RKO (cell line): ENCODE measurements at places on chromosomes 3 and 15.

DNA sequence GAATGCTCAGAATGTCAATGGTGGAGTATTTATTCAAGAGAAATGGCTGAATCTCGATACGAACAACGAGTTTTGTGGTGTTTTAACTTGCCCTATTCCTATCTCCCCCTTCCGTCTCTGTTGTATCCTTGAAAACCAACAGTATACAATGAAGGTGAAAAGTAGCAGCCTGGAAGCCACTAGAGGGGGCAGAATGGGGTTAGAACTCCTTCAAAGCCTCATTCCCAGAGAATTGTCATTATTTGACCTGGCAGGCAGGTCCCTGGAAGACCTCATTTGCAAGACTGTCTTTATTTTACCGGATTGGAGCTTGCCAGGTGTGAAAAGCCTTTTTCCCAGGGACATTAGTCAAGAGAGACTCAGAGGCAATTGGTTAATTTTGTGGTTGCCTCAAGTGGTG, 139.4 kb downstream of the LRRC28 start:
- no peak for DNase-seq

GRCh38 chr15:49179433-49180190, 9.6 kb downstream of the GALK2 start:
- no peak for DNase-seq

DNA sequence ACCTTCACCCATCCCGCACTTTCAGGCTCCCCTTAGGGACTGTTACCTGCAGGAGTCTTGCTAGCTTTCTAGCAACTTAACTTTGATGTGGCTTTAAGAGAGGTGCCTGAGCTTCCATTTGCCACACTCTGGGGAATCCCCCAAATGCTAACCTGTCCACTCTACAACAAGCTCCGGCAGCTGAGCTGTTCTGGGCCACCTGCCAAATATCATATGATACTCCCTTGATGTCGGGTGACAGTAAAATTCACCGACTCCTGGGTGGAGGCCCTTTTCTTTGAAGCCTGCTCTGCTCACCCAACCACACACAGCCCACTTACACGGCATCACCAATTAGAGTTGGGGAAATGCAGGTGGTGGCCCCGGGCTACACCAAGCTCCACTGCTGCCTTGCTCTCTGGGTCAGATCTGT, 38.0 kb upstream of the XCR1 start:
- no peak for DNase-seq

- DNase-seq = peak; percentile 62
Measured at GRCh38 chr3:23600167-23600871, 205.4 kb upstream of the UBE2E1 start.

- DNase-seq = peak; percentile 26
Measured at GRCh38 chr3:64595253-64595694, 92.5 kb downstream of the ADAMTS9 start.

DNA sequence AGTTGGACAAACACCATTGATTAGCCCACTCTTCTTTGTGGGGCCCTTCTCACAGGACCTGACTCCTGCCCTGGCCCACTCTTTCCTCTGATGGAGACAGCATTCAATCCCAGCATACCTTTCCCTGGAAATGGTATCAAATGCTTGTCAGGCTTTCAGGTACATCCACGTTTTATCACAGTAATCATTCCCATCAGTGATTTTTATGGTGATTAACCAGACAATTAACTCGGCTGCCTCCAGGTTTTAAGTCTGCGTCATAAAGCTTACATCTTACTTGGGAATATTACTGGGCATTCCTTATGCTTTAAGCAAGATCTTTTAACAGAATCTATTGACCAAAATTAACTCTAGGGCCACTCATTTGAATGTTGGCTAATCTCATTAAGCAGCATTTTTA, 33.4 kb downstream of the LRRK1 start:
- no peak for DNase-seq

GRCh38 chr3:66303491-66303901, 82.7 kb downstream of the SLC25A26 start:
- no peak for DNase-seq

- DNase-seq = no peak
Measured at GRCh38 chr15:28942571-28942970, 56.8 kb downstream of the APBA2 start.

DNA sequence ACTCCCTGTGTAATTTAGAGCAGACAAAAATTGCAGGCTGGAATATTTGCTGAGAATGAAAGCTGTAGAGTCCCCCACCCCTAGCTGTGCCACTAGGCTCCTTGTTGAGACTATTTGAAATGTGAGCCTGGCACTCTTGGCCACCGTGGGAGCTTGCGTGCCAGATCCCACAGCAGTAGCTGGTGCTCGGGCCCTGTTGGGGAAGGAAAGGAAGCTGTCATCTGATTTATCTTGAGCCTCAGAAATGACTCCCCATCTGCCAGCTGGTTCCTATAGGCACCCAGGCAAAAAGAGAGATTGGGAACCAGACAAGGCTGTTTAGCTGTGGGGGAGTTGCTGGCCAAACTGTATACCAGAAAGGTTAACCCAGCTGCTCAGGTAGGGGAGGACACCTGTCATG, 23.4 kb upstream of the CLEC3B start:
- DNase-seq = no peak
